ENCODE measurements at places on chromosomes 13 and 19.

- no peak for DNase-seq
Observed at GRCh38 chr19:49712397-49712859, 21.5 kb downstream of the CPT1C start.

DNA sequence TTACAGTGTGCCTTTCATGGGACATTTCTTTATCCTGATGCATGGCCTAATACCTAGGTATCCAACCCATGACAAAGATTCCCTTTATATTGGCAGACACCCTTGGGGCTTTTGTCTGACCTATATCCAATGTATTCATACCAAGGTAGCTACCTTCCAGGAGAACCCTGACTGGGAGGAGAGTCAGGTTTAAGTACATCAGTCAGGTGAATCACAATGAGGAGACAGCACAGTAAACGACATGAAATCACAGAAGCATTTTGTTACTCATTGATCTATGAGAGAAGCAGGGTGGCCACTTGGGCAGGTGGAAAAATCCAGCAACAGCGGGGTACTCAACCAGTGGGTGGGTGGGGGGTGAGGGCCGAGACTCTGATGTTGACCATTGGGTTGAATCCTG, 527.4 kb upstream of the ATXN8OS start:
- DNase-seq, result no peak

GRCh38 chr13:59658027-59658737, 505.5 kb downstream of the DIAPH3 start:
- DNase-seq, result no peak

- no peak for DNase-seq
Observed at GRCh38 chr19:18969931-18970659, 29.1 kb upstream of the HOMER3 start.

GRCh38 chr13:111006506-111007031, 91.7 kb upstream of the ANKRD10 start:
- DNase-seq, result no peak

DNA sequence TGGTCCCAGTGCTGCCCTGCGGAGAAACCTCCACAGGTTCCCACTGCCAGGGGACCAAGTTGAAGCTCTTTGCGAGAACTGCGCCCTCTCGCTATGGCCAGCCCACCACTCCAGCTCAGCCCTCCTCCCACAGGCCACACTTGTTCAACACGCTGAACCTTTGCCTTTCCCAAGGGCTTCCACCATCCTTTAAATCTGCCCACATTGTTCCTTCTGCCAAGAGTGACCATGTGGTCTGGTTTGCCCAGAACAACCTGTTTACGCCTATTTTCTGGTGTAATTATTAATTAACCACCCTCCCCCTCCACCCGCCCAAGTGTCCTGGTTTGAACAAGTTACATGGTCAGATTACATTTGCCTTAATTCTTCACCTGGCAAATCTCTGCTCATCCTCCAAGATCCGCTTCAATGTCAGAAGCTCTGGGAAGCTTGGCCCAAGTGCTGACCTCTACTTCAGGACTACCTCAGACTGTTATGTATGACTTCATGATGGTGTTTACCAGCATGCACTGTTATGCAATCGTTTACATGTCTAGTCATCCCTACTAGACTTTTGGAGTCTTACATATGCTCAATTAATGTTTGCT, 12.0 kb upstream of the USP12 start:
- DNase-seq, result no peak

Measured in stimulated activated naive B cell treated with anti-CD40 and anti-IgM and Interleukin-4, amounts not matched to agents 10 μg/mL and 1 μg/mL and 100 μg/mL, for 72 hours (primary cell).